Transverse colon (tissue), 4 donors: ENCODE measurements at places on chromosomes 1 and 21.

GRCh38 chr1:113253187-113253586 is 137.1 kb upstream of the MAGI3 start:
- DNase-seq, result peak; percentile 58

- DNase-seq, result no peak
These were observed 9.6 kb downstream of the ACTRT2 start for GRCh38 chr1:3030663-3031381.

DNA sequence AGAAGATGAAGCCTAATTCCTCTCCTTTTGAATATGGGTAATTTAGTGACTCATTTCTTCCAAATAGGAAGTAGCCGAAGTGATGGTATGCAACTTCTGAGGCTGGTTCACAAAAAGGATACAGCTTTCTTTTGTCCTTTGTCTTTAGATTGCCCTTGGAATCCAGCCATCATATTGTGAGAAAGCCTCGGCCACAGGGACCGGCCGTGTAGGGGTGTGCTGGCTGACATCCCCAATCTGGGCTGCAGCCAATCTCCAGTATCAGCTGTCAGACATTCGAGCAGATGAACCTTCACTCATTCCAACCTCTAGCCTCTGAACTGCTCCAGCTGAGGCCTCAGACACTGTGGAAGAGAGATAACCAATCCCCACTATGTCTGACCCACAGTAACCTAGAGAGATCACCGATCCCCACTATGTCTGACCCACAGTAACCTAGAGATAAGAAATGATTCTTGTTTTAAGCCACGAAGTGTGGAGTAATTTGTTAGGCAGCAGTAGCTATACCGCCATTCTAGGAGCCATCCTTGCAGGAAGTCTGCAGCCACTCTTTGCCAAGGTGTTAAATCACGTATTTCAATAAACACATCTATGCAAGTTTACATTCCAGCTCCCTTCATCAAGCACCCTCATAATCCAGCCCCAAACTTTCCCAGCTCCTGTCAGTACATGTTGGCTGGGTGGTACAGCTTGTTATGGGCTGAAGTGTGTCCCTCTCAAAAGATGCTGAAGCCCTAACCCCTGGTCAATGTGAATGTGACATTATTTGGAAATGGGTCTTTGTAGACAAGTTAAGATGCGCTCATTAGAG is 2.9 kb upstream of the DIP2A start:
- peak; percentile 26 for DNase-seq

DNA sequence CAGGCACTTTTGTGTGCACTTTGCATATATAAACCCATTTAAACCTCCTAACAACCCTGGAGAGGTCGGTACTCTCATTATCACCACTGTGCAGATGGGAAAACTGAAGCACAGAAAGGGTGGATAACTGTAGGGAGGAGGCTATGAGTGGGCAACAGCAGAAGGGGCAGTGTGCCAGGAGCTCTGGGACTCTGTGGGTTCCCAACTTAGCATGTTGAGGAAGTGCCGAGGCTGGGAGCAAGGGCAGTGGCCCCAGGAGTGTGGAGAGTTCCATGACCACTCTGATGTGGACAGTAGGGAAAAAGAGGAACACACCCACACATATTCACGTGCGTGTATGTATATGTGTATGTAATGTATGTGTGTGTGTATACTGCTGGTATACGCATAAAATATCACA is 25.7 kb upstream of the KCNC4 start:
- no peak for DNase-seq

GRCh38 chr1:38291336-38291735 is 244.7 kb upstream of the POU3F1 start:
- no peak for DNase-seq

DNA sequence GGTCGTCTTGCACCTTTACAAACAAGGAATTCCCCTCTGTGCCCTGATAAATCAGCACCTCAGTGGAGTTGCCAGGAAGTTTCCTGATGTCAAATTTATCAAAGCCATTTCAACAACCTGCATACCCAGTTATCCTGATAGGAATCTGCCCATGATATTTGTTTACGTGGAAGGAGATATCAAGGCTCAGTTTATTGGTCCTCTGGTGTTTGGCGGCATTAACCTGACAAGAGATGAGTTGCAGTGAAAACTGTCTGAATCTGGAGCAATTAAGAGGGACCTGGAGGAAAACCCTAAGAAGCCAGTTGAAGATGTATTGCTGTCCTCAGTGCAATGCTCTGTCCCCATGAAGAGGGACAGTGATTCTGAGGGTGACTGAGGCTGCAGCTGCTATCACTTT is 38.3 kb downstream of the ZFYVE9 start:
- no peak for DNase-seq

DNA sequence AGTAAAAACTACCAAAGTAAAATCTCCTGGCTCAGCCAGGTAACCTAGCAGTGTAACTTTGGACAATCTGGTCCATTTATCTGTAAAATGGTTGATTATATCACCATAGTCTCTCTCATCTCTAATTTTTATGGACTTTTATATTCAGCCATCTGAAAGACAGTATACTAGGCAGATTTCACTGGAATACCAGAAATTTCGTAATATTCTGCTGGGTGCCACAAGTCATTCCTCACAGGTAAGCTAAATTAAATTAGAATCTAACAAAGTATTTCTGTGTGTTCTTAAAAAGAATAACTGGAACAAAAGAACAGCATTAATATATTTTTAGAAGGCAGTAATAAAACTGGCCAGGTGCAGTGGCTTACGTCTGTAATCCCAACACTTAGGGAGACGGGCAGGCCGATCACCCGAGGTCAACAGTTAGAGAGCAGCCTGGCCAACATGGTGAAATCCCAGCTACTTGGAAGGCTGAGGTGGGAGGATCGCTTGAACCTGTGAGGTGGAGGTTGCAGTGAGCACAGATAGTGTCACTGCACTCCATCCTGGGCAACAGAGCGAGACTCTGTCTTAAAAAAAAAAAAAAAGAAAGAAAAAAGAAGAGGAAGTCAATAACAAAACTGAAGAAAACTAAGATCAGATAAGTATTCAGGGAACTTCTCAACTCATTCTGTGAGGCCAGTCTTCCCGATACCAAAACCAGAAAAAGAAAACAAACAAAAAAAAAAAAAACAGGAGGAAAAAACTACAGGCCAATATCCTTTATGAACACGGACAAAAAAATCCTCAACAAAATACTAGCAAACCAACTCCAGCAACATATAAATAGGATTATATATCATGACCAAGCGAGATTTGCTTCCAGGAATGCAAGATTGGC is 35.9 kb downstream of the PIK3R3 start:
- no peak for DNase-seq

DNA sequence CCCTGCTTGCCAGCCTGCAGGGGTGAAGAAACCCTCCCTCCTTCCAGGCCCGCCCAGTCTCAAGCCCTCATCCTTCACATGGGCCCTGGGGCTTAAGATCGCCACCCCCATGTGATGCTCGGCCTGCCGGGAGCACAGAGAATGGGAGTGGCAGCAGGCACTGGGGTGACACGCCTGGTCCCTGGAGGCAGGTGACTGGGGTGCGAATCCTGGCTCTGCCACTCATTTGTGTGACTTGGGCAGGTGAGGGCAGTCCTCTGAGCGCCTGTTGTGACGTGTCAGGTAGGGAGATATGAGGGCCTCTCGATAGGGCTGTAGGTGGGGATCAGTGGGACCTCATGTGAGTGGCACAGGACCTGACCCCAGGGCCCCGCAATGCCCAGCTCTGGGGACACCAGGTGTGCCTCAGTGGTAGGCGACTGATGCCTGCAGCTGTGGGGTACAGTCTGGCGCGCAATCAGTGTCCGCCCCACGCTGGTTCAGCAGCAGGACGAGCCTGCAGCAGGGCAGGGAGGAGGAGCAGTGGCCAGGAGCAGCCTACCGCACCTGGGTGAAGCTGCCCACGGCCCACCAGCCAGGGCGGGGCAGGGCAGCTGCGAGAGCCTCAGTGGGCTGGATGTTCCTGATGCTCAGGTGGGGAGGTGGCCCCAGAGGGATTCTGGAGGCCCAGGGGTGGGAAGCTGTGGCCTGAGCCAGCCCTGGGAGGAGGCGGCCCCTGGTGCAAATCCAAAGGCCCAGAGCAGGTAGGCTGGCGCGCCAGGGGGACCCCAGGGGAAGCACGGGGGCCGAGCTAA is 6.2 kb downstream of the SH2D5 start:
- no peak for DNase-seq

DNA sequence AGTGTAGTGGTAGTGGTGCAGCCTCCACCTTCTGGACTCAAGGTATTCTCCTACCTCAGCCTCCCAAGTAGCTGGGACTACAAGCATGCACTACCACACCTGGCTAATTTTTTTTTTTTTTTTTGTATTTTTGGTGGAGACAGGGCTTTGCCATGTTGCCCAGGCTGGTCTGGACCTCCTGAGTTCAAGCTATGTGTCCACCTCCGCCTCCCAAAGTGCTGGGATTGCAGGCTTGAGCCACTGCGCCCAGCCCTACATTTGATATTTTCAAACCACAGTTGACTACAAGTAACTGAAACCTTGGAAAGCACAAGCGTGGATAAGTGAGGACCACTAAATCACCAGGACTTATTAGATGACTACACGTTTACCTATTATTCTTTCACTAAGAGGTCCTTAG is 10.0 kb upstream of the PDPN start:
- DNase-seq, result no peak

- no peak for DNase-seq
These were observed 231 bp upstream of the RPS6KA1 start for GRCh38 chr1:26529405-26529654.

- DNase-seq, result no peak
These were observed 48.6 kb upstream of the ATP1A1 start for GRCh38 chr1:116324411-116324810.

GRCh38 chr1:11634365-11635192 is 19.6 kb downstream of the FBXO2 start:
- DNase-seq, result no peak

DNA sequence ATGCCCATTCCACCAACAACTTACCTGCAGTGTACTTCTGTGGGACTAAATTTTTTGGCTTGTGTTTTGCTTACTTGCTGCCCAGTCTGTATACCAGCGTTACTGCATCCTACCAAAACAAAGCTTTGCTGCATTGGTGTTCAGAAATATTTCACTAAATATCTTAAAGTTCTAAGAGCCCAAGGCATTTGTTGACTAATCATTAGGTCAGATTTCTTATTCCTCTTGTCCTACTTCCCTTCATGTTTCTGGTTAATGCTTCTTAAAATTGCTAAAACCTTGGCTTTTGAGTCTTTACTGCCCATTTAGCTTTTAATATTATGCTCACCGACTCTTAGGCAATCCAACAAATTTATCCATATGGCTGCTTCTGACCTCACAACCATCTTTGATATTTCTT is 161.8 kb downstream of the DPYD start:
- no peak for DNase-seq

DNA sequence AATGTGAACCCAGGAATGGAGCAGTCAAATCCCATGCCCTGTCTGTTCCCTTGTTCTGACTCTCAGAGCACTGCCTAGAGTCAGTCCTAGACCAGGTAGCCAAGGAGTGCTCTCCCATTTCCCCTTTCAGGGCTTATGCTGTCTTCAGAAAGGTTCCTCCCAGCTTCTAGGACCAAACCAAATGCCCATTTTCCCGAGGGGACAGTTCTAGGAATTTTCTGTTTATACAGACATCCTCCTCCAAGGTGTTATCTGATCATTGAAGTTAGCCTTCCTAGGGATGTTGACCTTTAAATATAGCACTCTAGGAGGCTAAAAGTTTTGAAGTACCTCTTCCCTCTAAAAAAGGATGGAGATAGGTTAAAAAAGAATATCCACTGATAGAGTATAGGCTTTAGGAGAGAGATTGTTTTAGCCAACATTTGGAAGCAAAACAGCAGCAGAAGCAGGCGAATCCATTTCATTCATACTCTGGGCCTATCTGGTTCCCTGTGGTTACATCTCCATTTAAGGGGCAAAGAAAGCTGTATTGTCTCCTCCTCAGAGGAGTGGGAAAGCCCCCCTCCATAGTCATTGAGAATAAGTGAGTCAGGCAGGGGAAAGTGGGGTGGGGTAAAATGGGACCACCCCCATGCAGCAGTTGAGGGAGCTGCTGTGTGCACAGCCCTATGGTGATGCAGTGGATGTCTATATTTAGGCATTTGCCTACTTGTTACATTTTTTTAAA is 126.5 kb downstream of the SPATA46 start:
- DNase-seq, result no peak

DNA sequence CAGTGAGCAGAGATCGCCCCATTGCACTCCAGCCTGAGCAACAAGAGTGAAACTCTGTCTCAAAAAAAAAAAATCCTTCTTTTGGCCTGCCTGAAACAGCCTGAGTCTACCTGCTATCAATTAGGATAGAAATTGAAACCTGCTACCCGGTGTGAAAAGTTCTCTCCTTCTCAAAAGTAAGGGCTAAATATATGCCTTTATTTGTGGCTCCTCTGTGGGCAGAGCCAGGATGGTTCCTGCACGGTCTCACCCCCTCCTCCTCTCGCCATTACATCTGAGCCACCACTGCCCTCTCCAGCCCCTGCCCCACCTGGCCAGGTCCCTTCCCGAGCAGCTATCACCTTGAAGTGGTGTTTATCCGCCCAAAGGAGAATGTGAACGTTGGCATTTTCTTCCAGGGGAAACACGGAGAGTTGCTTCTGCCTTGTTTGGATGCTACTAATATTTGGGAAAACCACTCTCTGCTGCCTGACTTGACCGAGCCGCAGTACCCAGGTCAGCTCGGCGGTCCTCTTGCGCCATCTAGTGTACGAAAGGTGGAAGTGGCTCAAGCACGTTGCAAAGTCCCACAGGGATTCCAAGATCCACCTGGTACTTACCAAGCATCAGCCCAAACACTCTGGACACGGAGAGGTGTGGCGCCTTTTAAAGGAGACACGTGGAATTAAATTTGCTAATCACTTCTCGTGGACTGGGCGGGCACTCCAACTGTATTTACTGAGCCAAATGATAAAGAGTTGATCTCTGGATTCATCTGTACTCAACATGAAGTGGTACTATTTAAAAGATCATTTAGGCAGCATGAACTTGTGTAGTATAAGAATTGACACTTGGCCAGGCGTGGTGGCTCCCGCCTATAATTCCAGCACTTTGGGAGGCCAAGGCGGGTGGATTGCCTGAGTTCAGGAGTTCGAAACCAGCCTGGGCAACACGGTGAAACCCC is 31.9 kb downstream of the SETD4 start:
- peak; percentile 77 for DNase-seq

DNA sequence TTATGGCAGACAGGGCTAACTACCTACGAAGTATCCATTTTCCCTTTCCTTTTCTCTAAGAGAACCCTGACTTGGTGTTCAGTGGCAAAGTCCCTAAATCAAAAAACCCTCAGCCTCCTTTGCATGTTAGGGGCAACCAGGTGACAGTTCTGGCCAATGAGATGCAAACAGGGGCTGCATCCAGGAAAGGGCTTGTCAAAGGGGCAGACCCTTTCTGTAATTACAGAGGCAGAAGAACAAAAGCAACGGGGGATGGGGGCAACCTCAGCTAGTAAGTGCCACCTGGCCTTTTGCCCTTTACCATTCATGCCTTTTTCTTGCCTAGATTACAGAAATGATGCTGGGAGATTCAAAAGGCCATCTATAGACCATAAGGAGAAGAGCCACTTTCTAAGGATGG is 34.4 kb downstream of the GLUL start:
- no peak for DNase-seq

DNA sequence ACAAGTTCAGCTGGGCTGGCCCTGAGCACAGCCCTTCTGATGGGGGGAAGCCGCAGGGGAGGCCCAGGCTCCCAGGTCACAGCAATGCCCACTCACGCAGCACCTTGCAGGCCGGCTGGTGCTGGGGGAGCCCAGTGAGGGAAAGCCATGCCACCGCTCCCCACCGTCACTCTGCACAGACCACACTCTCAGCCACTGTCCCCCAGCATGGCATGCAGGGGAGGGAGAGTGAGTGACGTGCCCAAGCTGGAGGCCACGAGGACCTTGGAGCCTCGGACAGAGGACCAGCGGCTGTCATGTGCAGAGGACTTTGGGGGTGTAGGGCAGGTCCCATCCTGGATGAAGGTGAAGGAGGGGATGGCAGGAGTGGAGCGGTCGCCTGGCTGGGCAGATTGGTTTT is 25.1 kb downstream of the SLC45A1 start:
- no peak for DNase-seq
